ENCODE measurements at places on chromosomes 1 and 21.

DNA sequence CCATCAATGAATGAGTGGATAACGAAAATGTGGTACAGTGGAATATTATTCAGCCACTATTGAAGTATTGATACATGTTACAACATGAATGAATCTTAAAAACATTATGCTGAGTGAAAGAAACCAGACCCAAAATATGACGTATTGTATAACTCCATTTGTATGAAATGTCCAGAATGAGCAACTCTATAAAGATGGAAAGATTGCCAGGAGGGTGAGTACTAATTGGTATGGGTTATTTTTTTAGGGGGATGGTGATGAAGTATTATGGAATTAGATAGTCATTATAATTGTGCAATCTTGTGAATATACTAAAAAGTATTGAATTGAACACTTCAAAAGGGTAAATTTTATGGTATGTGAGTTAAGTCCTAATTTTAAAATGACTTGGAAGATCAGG, 278.6 kb downstream of the SIPA1L2 start:
- DNase-seq, result no peak
- H3K36me3 ChIP-seq, result no peaks in the 10 kb centered on the region
- no peaks in the 10 kb centered on the region for H3K4me1 ChIP-seq
- no peak overlapping the region for H3K4me3 ChIP-seq
- H3K27ac ChIP-seq, result no peak overlapping the region

DNA sequence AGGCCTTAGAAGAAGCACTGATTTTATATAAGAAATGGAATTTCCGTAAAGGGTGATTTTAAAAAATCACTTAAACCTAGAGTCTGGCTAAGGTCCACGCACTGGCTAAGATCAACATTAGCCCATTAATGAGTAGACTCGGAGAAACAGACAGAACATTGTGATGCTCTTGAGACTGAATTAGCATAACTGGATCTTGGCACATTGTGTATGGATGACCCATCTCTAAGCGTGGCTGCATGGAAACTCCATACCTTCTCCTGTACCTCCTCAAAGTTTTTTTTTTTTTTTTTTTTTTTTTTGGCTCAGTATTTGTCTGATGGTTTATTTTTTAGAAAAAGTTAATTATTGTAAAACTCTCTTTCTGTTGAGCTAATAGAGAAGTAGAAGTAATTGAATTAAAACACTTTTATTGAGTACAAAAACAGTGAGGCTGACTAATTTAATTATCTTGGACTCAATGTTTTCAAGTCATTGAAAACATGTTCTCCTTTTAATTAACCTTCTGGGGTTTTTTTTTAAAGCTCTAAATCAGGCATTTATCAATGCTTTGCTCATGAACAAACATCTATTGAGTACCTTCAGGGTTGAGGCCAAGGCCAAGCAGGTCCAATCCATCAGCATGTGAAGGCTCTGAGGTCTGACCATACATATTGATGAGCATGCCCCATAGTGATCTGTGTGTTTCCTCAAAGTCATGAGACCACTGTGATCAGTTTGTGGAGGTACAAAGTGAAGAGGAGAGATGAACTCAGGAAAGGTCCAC, 74.0 kb downstream of the TLR5 start:
- DNase-seq, result no peak
- H3K36me3 ChIP-seq, result no peaks in the 10 kb centered on the region
- no peak overlapping the region for H3K27ac ChIP-seq
- H3K4me3 ChIP-seq, result no peak overlapping the region

DNA sequence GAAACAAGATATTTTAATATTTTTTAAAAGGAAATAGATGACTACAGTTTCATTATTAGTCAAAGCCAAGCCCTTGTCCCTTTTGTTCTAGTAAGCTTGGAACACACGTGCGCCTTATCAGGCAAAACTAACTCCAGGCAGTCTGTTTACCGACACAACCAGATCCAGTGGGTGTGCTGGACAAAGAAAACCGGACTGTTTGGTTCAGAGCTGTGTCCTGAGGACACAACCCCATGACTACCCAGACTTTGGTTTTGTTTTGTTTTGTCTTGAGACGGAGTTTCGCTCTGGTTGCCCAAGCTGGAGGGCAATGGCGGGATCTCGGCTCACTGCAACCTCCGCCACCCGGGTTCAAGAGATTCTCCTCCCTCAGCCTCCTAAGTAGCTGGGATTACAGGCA, 13.9 kb upstream of the RHOU start:
- H3K4me1 ChIP-seq, result 0 out of 2 replicates have a peak, but pooled peaks cover 3% of the 10 kb centered on the region
- no peaks in the 10 kb centered on the region for H3K36me3 ChIP-seq
- H3K27ac ChIP-seq, result no peak overlapping the region
- H3K27me3 ChIP-seq, result no peaks in the 10 kb centered on the region

DNA sequence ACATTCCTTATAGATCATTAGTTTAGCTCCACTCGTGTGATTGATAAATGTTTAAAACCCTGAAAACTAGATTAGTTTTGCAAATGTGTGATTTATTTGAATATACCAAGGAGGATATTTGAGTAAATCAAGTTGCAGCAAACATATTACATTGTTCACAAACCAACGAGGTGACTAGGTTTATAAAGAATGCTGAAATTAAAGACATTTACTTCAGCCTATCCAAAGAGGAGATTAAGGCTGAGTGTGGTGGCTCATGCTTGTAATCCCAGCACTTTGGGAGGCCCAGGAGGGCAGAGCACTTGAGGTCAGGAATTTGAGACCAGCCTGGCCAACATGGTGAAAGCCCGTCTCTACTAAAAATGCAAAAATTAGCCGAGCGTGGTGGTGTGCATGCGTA, 34.1 kb downstream of the VTCN1 start:
- H3K36me3 ChIP-seq, result no peaks in the 10 kb centered on the region
- no peaks in the 10 kb centered on the region for H3K27me3 ChIP-seq
- H3K4me1 ChIP-seq, result no peaks in the 10 kb centered on the region
- H3K27ac ChIP-seq, result no peak overlapping the region
- DNase-seq, result no peak
- no peak overlapping the region for H3K4me3 ChIP-seq
